ENCODE measurements at places on chromosomes 13 and 19.

DNA sequence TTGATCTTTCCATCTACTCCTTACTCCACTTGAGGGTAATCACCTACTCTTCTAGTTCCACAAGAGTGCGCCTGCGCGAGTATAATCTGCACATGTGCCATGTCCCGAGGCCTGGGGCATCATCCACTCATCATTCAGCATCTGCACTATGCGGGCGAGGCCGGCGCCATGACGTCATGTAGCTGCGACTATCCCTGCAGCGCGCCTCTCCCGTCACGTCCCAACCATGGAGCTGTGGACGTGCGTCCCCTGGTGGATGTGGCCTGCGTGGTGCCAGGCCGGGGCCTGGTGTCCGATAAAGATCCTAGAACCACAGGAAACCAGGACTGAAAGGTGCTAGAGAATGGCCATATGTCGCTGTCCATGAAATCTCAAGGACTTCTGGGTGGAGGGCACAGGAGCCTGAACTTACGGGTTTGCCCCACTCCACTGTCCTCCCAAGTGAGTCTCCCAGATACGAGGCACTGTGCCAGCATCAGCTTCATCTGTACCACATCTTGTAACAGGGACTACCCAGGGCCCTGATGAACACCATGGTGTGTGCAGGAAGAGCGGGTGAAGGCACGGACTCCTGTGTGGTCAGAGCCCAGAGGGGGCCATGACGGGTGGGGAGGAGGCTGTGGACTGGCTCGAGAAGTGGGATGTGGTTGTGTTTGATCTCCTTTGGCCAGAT, 2.7 kb upstream of the KLK2 start:
- DNase-seq = no peak

DNA sequence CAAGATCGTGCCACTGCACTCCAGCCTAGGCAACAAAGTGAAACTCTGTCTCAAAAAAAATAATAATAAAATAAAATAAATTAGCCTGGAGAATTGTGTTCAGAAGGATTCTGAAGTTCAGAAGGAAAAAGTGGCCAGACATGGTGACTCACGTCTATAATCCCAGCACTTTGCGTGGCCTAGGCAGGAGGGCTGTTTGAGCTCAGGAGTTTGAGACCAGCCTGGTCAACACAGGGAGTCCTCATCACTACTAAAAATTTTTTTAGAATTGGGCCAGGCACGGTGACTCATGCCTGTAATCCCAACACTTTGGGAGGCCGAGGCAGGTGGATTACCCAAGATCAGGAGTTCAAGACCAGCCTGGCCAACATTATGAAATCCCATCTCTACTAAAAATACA, 6.0 kb downstream of the RDH8 start:
- no peak for DNase-seq

GRCh38 chr19:46892252-46893179, 31.7 kb downstream of the ARHGAP35 start:
- no peak for DNase-seq

- no peak for DNase-seq
Observed at GRCh38 chr19:39951686-39952085, 17.3 kb upstream of the FCGBP start.

GRCh38 chr19:40264314-40265054, 20.7 kb downstream of the AKT2 start:
- no peak for DNase-seq

- DNase-seq = no peak
Observed at GRCh38 chr19:46715620-46715974, 1.3 kb downstream of the PRKD2 start.

- DNase-seq = no peak
Observed at GRCh38 chr13:21701460-21701859, 30.6 kb downstream of the FGF9 start.

GRCh38 chr13:34570698-34571353, 371.2 kb upstream of the NBEA start:
- no peak for DNase-seq

DNA sequence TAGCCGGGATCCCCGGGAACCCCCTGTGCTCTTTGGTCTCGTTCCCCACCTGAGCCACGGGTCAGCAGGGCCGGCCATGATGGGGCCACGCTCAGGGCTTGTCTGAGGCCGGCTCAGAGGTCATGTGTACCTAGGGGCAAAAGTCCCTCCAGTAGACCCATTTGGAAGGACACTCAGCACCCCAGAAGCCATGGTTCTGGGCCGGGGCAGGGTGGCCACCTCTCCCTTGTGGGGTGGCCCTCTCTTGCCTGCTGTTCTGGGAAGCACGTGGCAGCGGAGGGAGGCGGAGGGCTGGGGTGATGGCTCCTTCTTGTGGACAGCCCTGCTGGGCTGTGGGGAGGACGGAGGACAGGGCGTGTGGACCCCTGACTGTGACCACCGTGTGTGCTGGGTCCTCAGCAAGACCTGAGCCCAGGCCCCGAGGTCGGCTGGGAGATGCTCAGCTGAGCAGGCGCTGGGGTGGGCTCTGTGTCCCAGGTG, 6.4 kb upstream of the PEAK3 start:
- DNase-seq = no peak

DNA sequence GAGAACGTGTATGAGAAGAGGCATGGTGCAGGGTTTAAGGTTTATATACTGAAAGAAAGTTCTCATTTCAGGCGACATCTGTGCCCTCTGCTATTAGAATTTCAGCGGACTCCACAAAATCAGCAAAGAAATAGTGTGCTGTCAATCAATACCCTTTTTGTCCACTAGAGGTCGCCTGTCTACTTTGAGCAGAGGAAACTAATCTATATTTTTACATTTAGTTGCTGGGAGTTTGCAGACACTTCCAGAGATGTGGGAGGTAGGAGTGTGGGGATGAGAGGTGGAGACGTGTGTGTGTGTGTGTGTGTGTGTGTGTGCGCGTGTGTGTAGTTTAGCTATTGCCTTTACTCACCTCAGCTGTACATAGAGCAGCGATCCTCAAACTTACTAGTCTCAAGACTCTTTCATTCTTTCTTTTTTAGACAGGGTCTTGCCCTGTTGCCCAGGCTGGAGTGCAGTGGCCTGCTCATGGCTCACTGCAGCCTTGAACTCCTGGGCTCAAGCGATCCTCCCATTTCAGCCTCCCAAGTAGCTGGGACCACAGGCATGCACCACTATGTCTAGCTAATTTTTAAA, 9.7 kb downstream of the INAFM1 start:
- no peak for DNase-seq

- no peak for DNase-seq
Observed at GRCh38 chr13:94997126-94997525, 284.8 kb upstream of the SOX21 start.

- DNase-seq = no peak
Observed at GRCh38 chr19:7295912-7296536, 1.8 kb upstream of the INSR start.

DNA sequence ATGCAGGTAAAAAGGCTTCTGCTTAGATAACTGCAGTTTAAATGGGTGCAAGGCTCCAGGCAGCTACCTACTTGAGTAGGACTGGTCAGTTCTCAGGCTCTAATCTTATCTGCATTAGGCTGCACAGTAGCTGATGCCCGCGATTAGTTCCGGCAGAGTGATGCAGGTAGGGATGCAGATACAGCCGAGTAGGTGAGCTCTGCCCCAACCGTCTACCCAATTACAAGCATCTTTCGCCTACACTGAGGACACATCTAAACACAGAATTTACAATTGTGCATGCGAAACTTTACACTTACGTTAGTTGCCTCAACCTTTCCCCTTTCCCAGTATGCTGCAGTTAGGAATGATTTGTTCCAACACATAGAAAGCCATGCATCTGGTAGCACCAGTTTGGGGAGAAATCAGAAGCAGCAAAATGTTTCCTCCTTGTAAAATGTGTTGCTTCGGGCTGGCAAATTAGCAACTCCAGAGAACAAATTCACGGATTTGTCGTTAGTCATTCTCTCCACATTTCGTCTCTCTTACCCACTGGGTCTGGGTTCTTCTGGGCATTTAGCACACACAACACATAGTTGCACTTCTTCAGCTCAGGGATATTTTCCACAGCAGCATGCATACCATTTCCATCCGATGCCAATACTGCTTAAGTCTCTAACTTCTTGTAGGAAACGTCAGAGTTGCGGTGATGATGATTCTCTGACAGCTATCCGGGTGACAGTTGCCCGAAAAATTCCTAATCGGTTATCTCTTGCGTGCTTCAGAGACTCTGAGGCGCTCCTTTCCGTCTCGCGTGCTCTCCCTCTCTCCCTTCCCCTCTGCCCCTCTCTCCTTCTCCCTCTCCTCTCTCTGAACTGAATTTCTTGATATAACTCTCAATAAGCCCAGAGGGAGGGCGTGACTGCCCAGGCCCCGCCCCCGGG, at the start of gene PCDH9:
Gene PCDH9 (minus strand): TSS at position 856 of the 923 bp plus-strand sequence. CDS start 1,896 bp downstream, outside the sequence.
- DNase-seq = no peak

DNA sequence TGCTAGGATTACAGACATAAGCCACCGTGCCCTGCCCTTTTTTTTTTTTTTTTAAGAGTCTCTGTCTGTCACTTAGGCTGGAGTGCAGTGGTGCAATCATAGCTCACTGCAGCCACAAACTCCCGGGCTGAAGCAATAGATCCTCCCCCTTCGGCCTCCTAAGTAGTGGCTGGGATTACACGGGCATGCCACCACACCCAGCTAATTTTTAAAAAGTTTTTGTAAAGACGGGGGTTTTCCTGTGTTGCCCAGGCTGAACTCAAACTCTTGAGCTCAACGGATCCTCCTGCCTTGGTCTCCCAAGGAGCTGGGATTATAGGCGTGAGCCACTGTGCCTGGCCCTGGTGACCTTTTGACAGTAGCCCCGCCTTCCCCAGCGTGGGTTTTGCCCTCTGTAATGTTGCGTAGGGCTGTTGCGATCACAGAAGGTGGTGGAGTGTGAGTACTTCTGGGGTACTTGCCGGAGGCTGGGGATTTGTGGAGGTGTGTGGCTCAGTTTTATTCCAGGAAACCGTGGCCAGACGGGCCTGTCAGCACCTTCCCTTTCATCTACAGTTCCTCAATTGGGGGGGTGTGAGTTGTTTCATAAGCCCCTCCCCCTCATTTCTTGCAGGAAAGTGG, 11.6 kb upstream of the RETN start:
- no peak for DNase-seq

- DNase-seq = no peak
Observed at GRCh38 chr13:19181021-19181620, 503 bp downstream of the TUBA3C start.

DNA sequence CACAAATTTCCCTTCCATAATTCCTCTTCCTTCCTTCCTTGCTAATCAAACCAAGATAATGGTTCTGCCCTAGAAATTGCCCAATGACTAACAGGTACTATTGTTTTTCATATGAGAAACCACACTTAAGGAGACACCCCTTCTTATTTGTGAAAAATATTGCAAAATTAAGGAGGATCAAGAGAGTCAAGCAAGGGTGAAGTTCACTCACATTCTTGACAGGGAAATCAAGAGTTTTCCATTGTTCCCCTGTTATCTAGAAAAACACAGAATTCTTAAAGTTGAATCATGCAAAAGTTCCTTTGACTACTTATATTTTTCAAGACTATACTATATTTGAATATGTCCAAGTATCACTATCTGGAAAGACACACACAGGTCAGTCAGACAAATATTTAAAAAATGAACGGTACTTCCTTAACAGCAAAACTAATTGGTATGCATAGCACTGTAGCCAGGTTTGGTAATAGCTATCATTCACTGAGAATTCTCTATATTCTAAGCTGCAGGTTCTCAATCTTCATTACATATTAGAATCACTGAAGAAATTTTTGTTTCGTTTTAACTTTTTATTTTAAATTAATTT, 897.2 kb downstream of the DIAPH3 start:
- no peak for DNase-seq

GRCh38 chr13:47463726-47464125, 537.3 kb downstream of the SUCLA2 start:
- DNase-seq = no peak

DNA sequence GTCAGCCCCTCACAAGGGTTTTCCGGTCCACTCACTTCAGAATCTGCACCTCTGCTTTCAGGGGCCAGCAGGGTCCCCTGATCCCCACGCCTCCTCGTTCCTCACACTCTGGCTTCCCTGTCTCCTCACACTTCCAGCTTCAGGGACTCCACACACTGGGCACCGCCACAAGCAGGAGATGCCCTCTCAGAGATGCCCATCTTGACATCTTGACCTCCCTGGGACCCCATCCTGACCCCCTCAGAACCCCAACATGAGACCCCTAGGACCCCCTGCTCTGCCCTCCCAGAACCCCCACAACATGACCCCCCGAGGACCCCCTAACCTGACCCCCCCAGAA, 2.7 kb downstream of the MAP2K2 start:
- no peak for DNase-seq

GRCh38 chr19:52659013-52659412, 20.9 kb upstream of the ZNF83 start:
- DNase-seq = no peak

DNA sequence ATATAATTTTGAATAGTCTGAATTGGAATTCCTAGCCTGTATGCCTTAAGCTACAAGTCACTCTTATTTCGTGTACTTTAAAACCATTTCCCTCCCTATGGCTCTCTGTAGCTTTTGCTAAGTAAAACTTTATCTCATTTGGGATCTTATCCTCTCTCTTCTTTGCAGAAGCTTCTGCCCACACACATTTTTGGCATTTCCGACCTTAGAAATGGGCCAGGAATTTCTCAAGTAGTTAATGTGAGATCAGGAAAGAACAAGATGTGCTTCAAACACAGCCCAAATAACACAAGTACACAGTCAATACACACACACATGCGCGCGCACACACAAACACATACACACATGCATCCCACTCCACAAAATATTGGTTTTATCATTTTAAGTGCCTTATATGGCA, 931.0 kb upstream of the MIR17HG start:
- DNase-seq = no peak

DNA sequence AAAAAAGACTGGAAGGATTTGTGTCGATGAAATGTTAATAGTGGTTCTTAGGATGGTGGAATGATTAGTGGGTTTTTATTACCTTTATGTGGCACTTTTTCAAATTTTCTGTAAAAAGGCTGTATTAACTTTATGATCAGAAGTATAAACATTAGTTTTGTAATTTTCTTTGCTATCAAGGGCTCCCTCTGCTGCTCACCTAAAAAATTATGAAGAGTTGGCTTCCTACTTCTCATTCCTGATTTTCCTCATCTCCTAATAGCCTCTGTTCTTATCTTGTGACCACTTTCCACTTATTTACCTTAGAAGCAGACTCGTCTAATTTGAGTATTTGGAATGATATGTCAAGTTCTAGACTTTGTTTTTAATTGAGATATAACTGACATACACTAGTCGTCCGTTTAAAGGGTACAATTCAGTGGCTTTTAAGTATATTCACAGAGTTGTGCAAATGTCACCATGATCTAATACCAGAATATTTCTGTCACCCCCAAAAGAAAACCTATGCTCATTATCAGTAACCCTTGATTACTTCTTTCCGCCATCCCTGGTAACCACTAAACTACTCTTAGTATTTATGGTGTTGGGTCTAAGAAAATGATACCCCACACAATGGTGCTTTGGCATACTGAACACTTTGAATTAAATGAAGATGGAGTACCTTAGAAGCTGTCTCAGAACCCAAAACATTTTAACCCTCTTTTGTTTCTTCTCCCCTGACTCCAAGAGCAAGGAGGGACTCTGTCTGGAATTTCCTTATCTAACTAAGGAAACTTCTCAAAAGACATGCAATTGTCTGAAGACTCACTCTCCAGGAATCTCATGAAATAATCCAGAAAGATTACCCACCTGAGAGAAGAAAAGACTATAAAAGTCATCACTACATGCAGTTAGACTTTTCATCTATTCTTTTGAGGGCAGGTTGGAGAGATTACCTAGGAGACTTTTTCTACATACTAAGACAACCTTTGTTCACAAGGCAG, 311.3 kb downstream of the DLEU7 start:
- DNase-seq = no peak

- peak; percentile 36 for DNase-seq
Observed at GRCh38 chr19:39937094-39937720, 2.8 kb upstream of the FCGBP start.

Data from stimulated activated CD4-positive, alpha-beta T cell treated with anti-CD3 and anti-CD28 coated beads, TNF-alpha, amount 100 ng/mL, for 4 hours (primary cell).